ENCODE measurements at places on chromosomes 5 and 9. TPM values are rescaled to one million over a fixed set of nuclear protein-coding genes. Genes with fewer than 3 reads are reported as not detected.

Gene SARDH
- 4.7 TPM for polyA plus RNA-seq

Gene SLC6A7
- polyA plus RNA-seq: 4.1 TPM

Gene INSYN2B
- 1.0 TPM for polyA plus RNA-seq

Gene MOCS2
- polyA plus RNA-seq: 31.6 TPM

Gene ENG
- 47.3 TPM for polyA plus RNA-seq

Gene RASGRF2
- 5.7 TPM for polyA plus RNA-seq

Gene IL31RA
- polyA plus RNA-seq: not detected

Gene SPAG8
- 3.3 TPM for polyA plus RNA-seq

Gene NPDC1
- polyA plus RNA-seq: 210 TPM

Gene PALM2AKAP2
- 0.68 TPM for polyA plus RNA-seq

Gene RPP25L
- polyA plus RNA-seq: 30.9 TPM

Gene IL3
- not detected for polyA plus RNA-seq

Gene SPINK1
- not detected for polyA plus RNA-seq

Gene PKN3
- 14.2 TPM for polyA plus RNA-seq

Gene APBB3
- polyA plus RNA-seq: 19.4 TPM

Gene FOXI1
- 1.3 TPM for polyA plus RNA-seq

Gene GLRA1
- not detected for polyA plus RNA-seq

Gene PCDHA3
- 0.61 TPM for polyA plus RNA-seq

Gene PDGFRB
- polyA plus RNA-seq: 32.0 TPM

Gene INSL4
- polyA plus RNA-seq: not detected

Gene CCDC69
- 3.6 TPM for polyA plus RNA-seq

Gene PPP3R2
- not detected for polyA plus RNA-seq

Gene BARHL1
- 14.4 TPM for polyA plus RNA-seq

Gene KCNV2
- polyA plus RNA-seq: not detected
